ENCODE measurements at places on chromosomes 6 and 20. TPM values are rescaled to one million over a fixed set of nuclear protein-coding genes. Genes with fewer than 3 reads are reported as not detected.

Gene CST4
- not detected for total RNA-seq

Gene BACH2
- total RNA-seq: 0.27 TPM

Gene EFCAB8
- total RNA-seq: 0.27 TPM

Gene PSMB9
- 32.4 TPM for total RNA-seq

Gene CLPSL1
- not detected for total RNA-seq

Gene PACSIN1
- not detected for total RNA-seq

Gene LHFPL5
- not detected for total RNA-seq

Gene TGM3
- total RNA-seq: not detected

Gene INSM1
- not detected for total RNA-seq

Gene ANKRD66
- not detected for total RNA-seq

Gene BMP6
- total RNA-seq: 190 TPM

Gene BHLHE23
- not detected for total RNA-seq

Gene QRSL1
- total RNA-seq: 9.5 TPM

Gene ABCC10
- 22.5 TPM for total RNA-seq

Gene CD93
- 442 TPM for total RNA-seq

Gene TFAP2A
- 0.09 TPM for total RNA-seq

Gene CTCFL
- not detected for total RNA-seq

Gene SNX9
- total RNA-seq: 32.3 TPM

Gene KIF25
- not detected for total RNA-seq

Gene IL17F
- not detected for total RNA-seq
